Caco-2 (cell line): ENCODE measurements at places on chromosomes 7 and 10. TPM values are rescaled to one million over a fixed set of nuclear protein-coding genes. Genes with fewer than 3 reads are reported as not detected.

The WNT8B gene
- total RNA-seq, result 0.14 TPM in 1 of 2 replicates, not detected in the other

DNA sequence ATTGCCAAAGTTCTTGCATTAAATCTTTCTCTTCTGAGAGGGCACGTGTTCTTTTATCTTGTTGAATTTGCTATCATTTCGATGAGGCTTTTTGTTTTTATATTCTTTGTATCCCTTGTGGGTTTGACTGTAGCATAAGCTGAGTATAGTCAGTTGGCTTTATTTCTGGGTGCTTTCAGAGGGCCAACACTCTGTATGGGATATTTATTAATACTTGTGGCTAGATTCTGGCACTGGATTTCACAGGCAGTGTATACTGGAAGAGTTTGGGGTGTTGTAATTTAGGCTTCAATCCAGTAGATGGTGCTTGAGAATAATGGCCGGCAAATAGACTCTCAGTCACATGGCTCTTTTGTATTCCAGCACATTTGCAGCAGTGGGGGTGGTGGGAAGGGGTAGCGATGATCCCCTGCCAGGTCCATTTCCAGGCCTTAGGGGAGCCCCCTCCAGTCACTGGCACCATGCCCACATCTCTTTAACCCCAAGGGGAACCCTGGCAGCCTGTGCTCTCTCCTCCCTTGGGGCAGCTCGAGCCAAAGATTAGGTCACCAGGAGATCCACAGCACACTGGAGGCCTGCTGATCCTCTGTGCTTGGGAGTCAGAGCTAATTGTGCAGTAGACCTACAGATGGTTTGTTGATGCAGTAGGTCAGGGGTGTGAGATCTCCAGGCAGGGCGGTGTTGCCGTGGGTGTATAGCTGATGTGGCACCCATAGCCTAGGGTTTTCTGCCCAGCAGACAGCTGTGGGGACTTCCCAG, 81.8 kb downstream of the PTPN20 start:
- H3K36me3 ChIP-seq, result no peaks in the 10 kb centered on the region
- DNase-seq, result peak; percentile 49
- H3K27me3 ChIP-seq, result no peaks in the 10 kb centered on the region
- H3K4me1 ChIP-seq, result no peaks in the 10 kb centered on the region
- H3K27ac ChIP-seq, result no peak overlapping the region

GRCh38 chr10:88979153-88979562, 11.4 kb upstream of the FAS start:
- no peaks in the 10 kb centered on the region; the same call in 1 of the 2 replicates for H3K27me3 ChIP-seq
- DNase-seq, result no peak
- peaks cover 5% of the 10 kb centered on the region; the same call in 1 of the 2 replicates for H3K4me1 ChIP-seq
- no peak overlapping the region for H3K4me3 ChIP-seq

DNA sequence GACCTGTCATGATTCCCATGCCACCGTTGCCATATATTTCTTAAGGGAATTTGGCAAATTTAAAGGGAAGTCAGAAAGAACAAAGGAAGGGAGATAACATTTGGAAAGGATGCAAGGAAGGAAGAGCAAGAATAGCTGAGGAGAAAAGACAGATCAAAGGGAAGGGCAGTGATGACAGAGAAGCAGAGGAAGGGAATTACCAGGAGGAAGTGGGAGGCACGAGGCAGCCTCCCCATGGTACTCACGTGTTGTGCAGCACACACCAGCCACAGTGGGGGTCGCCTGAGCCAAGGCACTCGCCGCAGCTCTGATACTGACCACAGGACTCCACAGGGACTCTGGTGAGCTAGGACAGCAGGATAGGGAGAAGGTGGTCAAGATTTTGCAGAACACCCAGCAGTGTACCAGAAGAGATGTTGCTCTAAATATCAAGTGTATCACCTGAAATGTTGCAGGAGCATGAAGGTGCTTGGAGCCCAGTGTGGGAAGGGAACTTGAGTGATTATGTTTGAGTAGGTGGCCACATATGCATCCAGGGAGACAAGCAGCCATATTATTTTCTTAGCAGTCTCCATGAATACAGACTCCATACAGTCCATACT, 335.3 kb downstream of the PLXNA4 start:
- no peaks in the 10 kb centered on the region for H3K36me3 ChIP-seq
- no peaks in the 10 kb centered on the region for H3K27me3 ChIP-seq
- no peak overlapping the region for H3K4me3 ChIP-seq

The FGFR2 gene
- total RNA-seq, result 266 and 286 TPM in 2 replicates
